ENCODE measurements at places on chromosomes 11 and 22. TPM values are rescaled to one million over a fixed set of nuclear protein-coding genes. Genes with fewer than 3 reads are reported as not detected.

DNA sequence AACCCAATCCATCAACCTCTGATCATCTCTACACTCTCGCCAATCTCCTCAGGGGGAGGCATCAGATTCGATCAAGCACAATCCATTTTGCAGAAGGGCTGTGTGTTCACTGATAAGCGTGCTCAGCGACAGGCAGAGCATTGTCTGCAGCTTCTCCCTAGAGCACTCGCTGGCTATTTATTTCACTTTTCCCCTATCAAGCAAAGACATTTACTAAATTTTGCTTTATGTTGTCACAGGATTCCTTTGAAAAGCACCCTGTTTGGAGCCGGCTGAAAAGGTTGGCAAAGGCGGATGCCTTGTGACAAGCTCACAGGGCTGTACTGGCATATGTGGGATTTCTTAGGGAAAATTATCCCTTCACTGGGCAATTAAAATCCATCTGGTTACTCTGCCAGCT is 1381.5 kb upstream of the TENM4 start:
- DNase-seq = no peak

Gene HTR3A
- polyA plus RNA-seq = not detected

Gene TTC38
- polyA plus RNA-seq = 68.1 TPM

DNA sequence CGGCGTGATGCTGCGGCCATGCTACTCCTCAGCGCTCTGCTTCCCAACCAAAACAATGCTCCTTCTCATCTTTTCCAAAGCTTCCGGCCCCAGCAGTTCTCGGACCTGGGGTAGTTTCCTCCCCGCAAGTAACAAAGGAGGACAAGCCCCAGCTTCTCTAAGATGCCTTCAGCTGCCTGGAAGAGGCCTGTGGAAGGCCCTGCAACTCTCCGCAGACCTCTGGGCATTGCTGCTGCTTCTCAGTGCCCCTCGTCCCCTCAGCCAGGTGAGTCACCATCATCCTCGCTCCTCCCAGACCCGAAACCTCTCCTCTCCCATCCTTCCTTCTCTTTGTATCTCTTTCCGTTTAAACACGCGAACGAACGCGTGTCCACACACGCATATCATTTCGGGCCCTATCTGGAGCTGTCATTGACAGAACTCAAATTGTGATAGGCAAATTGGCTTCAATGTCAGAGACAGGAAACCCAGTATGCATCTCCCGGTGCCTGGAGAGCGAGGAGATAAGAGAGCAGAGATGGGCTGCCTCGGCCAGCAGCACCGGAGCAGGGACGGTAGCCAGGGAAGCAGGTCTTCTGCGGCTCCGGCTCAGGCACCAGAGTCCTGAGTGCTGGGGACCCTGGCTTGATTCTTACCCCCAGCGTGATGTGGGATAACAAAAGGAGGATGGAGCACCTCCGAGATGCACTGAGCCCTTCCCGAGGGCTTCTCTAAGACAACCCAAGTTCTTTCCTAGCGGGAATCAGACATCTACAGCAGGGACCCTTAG is 22.0 kb upstream of the JAM3 start:
- DNase-seq = no peak

Gene PDGFB
- 15.5 TPM for polyA plus RNA-seq

DNA sequence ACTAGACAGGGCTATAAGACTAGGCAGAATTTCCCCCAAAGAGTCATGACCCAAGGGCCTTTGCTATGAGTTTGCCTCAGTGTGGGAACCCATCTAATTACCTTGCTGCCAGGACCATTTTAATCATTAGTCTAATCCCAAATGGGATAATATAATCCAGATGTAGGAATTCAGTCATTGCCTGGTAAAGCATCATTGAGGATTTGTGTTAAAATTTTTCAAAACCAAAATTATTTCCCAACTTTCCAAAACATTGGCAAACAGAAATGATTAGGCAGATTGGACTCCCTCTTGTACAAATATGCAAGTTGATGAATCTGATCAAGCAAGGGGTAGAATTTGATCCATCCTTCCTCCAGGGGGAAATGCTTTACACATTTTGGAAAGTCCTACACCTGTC is 16.2 kb upstream of the MMP13 start:
- DNase-seq = no peak

GRCh38 chr11:1305063-1305495 is 4.4 kb downstream of the TOLLIP start:
- no peak for DNase-seq

Gene MCHR1
- polyA plus RNA-seq = 0.36 TPM
